ENCODE measurements at places on chromosomes 5 and 9.

GRCh38 chr5:176319827-176320554 lies 41.6 kb downstream of the KIAA1191 start:
- DNase-seq: no peak

DNA sequence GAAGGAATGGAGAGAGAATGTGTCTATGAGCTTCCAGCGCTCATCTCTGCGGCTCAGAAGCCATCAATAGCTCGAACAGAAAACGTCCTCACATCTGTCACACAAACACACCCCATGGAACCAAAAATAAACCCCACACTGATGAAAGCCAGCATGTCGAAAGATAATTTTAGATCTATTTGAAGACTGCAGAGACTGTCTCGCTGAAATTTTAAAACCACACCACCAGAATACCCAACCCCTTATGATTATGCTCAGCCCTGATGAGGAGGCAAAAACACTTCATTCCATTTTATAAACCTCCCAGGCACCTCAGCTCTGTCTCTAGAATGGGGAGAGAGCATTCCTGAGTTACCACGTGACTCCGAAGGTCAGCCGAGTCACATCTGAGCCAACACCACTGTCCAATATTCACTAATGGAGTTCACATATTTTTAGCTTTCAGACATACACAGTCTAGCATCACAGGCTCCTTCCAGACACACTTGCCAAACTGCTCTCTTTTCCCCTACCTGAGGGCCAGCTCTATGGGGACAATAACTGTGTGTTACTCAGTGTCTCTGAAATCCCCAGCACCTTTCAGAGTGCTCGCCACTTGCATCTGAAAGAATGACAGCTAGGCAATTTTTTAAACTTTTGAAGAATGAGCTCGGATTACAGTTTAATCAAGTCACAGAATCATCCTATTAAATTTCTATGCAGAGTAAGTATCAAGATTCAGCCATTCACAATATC lies 63.2 kb downstream of the SERINC5 start:
- no peak for DNase-seq

DNA sequence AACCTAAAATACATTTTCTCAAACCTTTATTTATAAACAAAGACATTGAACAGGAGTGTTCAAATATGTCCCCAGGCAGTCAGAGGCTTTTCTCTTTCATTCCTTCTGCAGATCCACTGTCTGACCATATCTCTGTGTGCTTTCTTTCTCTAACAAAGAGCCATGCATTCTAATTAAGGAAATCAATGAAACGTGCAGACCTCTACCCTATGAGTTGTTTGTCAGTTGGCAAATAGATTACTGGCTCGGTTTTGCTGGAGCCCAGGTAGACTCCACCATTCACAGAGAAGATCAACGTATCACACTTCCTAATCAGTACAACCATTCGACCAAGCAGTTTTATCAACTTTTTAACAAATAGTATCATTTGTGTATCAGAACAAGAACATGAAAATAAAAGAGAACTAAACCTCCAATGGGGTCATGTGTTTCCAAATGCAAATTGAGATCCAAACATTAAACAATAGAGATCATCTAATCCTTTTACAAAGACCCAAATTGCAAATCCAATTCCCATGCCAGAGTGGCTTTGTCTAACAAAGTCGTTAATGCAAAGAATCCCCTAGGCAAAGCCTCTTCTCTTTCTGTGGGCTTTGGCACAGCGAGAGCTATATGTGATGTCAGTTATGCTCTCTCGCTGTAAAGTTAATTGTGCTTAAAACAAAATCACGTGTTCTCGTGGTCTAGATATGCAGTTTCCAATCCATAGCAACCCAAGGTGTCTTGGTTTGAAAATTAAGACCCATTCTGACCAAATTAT lies 16.8 kb downstream of the KLF4 start:
- DNase-seq: no peak

DNA sequence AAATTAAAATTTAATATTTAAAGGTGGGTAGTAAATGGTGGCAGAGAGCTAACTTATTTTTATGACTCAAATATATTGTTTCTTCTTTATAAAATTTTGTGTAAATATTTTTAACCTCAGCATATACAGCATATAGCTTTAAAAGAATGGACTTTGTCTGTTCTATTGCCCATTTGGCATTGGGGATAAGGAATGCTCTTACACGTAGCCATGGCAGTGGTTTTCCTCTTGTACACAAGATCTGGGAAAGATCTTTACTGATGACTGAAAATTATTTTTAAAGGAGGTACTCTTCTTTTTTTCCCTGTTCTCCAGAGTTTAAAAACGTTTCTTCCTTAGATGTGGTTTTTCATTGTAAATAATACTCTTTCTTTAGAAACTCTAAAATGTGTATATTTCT lies 75.0 kb downstream of the PBX3 start:
- no peak for DNase-seq

DNA sequence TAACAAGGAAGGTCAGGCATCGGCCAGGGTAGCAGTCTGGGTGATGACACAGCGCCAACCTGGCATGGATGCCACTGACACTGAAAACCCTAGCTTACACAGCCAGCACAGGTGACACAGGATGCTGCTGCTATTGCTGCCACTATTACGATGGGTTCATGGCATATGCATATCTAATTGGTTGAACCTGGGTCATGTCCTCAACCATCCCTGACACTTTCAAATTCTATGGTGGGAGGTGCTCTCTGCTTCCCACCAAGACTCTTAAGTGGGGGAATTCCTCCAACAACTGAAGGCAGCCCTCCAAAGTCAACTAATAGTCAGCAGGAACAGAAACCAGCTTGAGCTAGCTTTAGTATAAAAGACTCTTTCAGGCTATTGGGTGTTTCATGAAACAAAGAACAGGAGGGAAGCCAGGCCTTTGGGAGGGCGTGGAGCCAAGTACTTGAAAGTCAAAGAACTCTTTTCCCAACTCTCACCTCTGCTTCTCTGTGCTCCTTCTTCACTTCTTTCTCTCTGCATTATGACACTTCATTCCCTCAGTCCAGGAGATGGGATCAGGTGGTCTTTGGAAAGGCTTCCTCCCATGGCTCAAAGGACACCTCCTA lies 21.3 kb downstream of the PTTG1 start:
- no peak for DNase-seq

GRCh38 chr5:77200663-77201062 lies 9.8 kb upstream of the PDE8B start:
- DNase-seq: no peak

GRCh38 chr5:149388498-149389190 lies 9.6 kb upstream of the IL17B start:
- DNase-seq: no peak

- DNase-seq: no peak
Observed at GRCh38 chr9:97510797-97511654, 9.6 kb downstream of the TMOD1 start.
